ENCODE measurements at places on chromosomes 13 and 19. TPM values are rescaled to one million over a fixed set of nuclear protein-coding genes. Genes with fewer than 3 reads are reported as not detected.

- DNase-seq, result no peak
Observed at GRCh38 chr19:7701654-7702457, at the start of gene FCER2. FCER2 (minus strand) TSS chr19:7702131; CDS start chr19:7699760, 2,371 bp downstream.

GRCh38 chr13:104645786-104646185 is 1579.6 kb upstream of the SLC10A2 start:
- no peak for DNase-seq

DNA sequence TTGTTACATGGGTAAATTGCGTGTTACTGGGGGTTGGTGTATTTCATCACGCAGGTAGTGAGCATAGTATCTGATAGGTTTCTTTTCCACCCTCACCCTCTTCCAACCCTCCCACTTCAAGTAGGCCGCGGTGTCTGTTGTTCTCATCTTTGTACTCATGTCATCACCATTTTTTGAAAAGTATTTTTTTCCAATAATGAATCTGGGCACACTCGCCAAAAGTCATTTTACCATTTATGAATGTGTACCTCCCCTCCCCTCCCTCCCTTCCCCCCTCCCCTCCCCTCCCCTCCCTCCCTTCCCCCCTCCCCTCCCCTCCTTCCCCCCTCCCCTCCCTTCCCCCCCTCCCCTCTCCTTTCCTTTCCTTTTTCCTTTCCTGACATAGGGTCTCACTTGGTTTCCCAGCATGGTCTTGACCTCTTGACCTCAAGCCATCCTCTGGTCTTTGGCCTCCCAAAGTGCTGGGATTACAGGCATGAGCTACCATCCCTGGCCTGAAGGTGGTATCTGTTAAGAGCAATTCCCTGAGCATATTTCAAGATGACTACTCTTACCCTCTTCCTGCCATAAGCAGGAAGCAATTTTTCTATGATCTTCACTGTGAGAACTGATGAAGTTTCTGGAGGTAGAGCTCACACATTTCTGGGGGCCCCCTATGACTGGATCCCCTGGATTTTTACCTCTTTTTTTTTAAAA is 15.7 kb downstream of the ZNF627 start:
- no peak for DNase-seq

The IFI30 gene
- 32.3 TPM for total RNA-seq

The ATP7B gene
- total RNA-seq, result 9.5 TPM

Data from ureter (tissue), 1 donor.